ENCODE measurements at places on chromosomes 12 and 14. TPM values are rescaled to one million over a fixed set of nuclear protein-coding genes. Genes with fewer than 3 reads are reported as not detected.

Gene ACOT6
- total RNA-seq, result not detected

Gene NKX2-8
- total RNA-seq, result 3.4 TPM

Gene TMEM229B
- 0.20 TPM for total RNA-seq

Gene SERPINA10
- not detected for total RNA-seq

Gene MSI1
- total RNA-seq, result 1.0 TPM

Gene LRFN5
- total RNA-seq, result not detected

Measured in A549 treated with AZD2906 at 1 μM for 4 hours (cell line).